Central memory CD4-positive, alpha-beta T cell (primary cell): ENCODE measurements at places on chromosomes 7 and 10.

DNA sequence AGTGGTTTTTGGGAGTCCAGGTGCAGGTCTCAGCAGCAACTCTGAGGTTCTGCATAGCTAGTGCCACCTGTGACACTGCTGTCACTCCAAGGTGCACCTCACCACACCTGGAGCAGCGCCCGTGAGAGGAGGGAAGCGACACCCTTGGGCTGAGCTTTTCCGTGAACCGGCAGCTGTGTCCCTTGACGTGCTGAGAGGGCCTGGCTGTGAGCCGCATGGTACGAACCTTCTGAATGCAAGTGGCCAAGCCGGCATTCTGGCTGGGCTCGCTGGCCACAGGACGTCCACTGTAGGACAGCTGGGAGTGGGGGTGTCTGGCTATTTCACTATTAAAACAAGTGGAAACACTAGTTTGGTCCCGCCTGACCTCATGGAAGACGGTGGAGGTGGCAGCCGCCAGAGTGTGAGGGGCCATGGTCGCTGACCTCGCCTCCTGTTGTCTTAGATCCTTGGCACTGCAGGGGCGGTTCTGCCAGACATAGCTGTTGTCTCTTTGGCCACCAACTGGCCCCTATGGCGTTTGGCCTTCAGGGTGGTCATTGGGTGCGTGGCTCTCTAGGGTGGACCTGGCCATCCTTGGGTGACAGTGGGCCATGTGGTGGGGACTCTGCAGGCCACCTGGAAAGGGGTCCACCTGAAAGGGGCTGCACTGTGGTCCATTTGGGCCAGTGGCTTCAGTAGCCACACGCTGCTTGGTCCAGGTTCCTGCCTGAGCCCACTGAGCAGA, 12.9 kb downstream of the INPP5A start:
- DNase-seq = no peak

DNA sequence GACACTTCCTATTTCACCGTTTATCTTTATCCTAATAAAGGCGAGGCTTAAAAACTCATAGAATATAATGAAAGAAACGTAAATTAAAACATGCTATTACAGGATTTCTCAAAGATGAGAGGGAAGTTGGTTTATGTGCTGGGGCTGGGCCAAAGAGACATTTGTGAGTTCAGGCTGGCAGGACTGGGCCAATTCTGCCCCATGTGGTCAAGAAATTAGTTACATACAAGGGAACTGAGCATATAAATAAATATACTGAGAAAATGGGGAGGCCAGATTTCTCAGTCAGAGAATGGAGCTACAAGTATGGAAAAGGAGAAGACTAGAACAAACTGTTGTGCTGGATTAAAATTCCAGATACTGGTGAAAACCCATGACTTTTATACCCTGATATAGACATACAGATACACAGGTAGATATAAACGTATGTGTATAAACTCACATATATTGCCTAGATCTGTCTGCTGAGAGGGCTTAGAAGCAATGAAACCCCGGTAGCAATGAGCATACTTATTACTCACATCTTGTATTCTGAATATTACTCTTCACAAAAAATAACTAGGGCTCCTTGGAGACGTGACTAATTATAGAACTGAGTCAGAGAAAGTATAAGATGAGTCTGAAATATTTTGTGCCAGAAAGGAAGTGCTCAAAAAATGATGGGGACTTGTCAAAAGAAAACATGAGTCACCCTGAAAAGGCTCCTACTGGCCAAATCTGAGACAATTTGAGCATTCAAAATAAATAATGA, 155.7 kb upstream of the FGFR2 start:
- DNase-seq = no peak

GRCh38 chr7:149778696-149779501, 5.5 kb upstream of the ZNF467 start:
- no peak for DNase-seq

GRCh38 chr7:41447450-41448042, 255.3 kb downstream of the INHBA start:
- DNase-seq = no peak

- DNase-seq = no peak
Measured at GRCh38 chr10:28959850-28960501, 282.7 kb downstream of the BAMBI start.

GRCh38 chr7:1446620-1447032, 12.6 kb downstream of the MICALL2 start:
- DNase-seq = no peak

DNA sequence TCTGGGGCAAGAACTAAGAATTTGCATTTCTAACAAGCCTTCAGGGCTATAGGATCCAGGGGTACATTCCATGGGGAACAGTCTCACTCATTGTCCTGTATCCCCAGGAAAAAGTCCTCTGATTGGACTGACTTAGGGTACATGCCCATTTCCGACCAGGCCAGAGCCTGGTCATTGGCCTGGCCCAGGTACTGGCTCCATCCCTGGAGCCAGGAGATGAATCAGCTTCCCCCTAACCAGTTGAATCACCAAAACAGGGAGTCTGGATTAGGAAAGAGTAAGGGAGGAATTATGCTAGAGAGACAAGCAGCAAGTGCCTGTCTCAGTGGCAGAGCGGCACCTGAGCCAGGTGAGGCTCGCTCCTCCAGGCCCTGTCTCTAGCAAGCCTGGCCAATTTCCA, 137.5 kb downstream of the FGFR2 start:
- no peak for DNase-seq

DNA sequence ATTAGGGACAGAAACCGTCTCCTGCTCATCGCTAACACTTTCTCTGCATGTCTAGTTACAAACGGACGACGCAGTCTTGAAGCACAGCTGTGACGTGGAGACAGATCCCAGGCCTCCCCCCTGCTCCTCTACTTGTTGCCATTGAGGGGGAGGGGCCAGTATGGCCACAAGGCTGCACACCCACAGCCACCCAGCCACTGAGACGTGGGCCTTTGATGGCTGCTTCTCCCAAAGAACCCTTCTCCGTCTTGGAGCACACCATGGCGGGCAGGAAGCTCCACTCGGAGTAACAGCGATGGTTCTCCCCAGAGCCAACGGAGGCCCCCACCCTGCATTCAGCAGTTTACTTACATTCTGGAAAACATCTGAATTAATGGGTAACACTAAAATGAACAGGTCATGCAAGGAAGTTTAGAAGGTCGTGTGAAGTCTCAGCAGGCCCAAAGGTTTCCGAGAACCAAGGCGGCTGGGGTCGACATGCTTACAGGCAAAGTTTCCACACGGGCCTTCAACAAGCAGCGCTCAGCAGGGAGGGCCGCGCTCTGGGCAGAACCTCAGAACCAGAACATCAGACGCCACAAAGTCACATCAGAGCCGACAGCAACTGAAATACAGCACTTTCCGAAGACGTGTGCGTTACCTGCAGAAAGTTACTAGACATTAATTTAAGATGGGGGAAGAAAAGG, 169.6 kb downstream of the DIP2C start:
- DNase-seq = no peak
